ENCODE measurements at places on chromosomes 6 and 20.

DNA sequence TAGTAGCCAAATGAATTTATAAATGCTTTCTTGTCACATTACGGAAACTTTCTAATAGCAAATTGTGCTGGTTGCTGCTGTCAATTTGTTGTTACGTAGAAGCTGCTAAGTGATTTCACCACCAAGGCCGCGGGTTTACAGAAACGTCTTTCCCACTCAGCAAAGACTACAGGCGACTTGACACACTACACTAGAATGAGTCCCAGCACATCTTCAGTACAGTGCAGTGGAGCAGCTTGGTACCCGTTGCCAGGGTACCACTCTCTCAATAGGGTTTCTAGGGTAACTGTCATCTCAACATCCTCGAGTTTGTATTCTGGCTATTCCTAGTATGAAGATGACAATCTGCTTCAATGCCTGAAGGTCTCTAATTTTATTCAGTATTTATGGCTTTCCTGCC lies 22.7 kb upstream of the ZDHHC14 start:
- DNase-seq: no peak

DNA sequence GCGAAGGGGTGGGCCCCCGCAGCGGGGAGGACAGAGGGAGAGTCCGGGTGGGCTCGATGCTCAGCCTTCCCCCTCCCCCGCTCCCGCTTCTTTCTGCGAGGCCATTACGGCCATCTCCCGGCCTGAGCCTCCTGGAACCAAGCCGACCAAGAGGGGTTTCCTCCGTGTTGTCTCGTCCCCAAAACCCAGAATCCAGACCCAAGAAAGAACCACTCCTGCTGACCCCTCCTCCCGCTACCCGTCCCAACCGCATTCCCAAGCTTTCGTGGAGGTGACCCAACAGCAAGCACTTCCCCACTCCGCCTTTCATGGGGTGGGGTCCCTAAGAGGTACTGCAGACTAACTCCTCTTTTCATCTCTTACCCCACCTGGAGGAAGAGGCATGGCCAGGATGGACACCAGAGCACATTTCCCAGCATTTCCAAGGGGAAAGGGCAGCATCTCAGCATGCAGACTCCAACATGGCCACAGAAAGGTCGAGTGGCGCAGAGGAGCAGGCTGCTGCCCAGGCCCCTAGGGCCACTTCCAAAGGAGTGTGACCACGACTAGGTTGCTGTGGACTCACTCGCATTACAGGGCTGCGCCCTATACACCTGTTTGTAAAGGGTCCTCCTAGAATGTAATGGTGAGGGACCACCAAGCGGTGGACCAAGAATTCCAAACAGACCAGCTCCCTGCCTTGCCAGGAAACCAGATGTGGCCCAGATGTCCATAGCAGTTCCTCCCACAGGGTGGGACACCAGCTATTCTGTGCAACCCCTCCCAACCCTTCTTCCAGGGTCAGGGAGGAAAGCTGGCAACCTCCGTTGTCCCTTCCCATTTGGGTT lies 53.4 kb downstream of the MRPL14 start:
- no peak for DNase-seq

DNA sequence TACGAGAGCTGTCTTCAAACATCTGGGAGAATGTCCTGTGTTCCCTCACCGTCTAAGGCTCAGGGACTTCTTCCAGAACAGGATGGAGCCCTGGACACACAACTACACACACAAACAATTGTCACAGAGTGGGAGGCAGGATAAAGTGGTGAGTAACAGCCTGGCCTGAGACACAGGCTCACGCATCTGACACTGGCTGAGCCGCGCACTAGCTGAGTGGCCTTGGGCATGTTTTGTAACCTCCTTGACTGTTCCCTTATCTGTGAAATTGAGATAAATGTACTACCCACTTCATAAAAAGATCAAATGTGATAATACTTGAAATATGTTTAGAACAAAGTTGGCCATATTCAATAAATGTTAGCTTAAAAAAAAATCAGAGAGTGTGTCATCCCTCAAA lies 132.4 kb upstream of the ARMC2 start:
- DNase-seq: no peak

DNA sequence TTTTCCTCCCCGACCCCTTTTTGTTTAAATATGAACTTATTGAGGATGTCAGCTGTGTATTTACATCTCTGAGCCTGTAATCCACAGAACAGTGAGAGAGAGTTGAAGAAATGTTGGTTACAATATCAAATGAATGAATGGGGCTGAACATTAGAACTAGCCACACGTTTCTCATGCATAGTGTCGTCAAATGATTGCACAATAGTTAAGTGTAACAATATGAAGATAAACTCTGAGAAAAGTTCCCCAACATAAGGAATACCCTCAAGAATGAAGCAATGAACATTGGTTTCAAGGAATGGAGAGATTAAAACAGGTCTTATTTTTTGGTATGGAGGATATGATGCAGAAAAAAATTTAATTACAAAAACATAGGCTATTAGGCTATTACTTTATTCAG lies 100.5 kb upstream of the DTNBP1 start:
- DNase-seq: no peak

DNA sequence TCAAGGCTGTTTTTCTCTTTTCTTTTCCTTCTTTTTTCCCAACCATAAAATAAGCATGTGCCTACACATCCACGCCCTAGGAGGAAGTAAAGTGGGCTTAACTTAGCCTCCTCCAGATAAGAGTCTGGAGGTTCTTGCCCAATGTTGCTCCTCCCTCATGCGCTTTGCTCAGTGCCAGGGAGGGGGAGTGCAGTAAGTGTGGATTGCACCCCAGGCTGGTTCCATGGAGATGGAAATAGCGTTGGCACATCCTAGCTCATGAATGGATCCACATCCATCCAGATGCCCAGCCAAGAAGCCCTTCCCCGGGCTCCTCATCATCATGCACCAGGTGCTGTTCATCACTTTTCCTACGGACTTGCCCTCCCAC lies 58.2 kb downstream of the NEDD9 start:
- no peak for DNase-seq

GRCh38 chr6:80488190-80488589 lies 381.7 kb downstream of the BCKDHB start:
- DNase-seq: no peak

GRCh38 chr6:87540539-87540938 lies 49.2 kb downstream of the RARS2 start:
- DNase-seq: no peak

DNA sequence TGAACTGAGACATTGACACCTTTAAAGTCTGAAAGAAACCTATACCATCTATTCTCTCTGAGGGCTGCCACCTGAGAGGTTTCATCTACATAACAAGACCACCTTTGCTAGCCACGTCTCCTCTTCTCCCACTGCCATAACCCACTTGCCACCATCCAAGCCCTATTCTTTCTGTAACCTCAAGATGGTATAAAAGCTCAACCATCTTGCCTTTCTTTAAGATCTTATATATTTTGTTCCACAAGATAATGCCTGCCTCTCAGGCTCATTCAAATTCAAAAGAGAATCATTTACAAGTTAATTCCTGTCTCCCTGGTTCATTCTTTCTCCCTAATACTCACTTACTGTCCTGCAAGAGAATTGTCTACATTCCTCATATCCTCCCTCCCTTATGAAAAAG lies 192.5 kb downstream of the OTOR start:
- no peak for DNase-seq

- no peak for DNase-seq
Measured at GRCh38 chr6:151326116-151326825, 65.1 kb downstream of the ZBTB2 start.

DNA sequence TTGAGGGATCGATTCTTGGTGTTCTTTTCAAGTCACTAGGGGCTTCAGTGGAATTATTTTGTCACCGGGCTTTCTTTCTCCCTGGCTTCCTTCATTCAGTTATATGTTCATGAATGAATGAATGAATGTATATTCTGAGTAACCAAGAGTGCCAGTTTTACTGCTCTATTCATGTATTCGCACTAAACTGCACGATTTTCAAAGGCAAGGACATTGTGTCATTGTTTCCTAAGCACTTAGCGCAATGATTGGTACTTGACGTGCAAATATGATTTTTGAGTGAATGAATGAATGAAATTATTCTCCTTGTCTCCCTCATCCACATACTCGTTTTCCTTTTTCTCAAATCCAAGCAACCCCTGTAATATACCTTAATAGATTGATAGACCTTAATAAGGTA lies 822 bp downstream of the AFG1L start:
- no peak for DNase-seq

DNA sequence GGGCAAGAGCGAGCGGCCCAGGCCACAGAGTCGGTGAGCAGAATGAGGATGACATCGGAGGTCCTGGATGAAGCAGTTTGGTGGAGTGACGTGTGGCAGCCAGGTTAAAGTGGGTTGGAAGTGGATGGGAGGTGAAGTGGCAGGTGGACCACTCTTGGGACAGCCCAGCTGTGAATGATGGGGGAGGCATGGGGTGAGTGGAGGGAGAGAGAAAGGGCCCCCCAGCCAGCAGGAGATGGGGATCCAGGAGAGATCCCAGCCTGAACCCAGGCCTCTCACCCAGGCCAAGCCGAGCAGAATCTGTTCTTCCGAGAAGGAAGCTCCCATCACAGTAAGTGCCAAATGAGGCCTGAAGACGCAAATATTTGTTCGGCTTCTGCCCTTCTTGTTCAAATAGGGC lies 27.0 kb upstream of the SLC32A1 start:
- no peak for DNase-seq

DNA sequence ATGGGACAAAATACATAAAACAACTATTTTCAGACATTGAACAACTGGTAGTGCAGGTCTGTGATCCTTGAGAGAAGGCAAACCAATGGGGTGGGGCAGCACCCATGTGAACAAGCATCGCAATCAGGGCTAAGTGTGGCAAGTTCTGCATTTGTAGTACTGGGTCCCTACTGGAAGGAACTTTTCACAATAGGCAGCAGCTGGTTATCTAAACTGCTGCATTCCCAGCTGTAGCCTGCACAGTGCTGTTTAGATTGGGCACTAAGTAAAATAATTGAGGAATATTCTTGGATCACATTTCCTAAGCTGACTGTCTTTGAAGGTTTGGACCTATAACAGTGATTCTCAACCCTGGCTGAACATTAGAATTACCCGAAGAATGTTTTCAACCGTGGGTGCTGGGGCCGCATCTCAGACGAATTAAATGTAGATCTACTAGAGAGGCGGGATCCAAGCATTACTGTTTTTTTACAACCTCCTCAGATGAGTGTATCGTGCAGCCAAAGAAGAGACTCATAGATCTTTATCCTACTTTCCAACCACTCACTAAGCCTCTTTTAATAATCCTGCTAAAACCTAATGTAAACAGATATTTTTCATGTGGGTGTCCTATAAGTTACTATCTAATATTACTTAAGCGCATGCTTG lies 12.4 kb upstream of the MAP3K4 start:
- no peak for DNase-seq

DNA sequence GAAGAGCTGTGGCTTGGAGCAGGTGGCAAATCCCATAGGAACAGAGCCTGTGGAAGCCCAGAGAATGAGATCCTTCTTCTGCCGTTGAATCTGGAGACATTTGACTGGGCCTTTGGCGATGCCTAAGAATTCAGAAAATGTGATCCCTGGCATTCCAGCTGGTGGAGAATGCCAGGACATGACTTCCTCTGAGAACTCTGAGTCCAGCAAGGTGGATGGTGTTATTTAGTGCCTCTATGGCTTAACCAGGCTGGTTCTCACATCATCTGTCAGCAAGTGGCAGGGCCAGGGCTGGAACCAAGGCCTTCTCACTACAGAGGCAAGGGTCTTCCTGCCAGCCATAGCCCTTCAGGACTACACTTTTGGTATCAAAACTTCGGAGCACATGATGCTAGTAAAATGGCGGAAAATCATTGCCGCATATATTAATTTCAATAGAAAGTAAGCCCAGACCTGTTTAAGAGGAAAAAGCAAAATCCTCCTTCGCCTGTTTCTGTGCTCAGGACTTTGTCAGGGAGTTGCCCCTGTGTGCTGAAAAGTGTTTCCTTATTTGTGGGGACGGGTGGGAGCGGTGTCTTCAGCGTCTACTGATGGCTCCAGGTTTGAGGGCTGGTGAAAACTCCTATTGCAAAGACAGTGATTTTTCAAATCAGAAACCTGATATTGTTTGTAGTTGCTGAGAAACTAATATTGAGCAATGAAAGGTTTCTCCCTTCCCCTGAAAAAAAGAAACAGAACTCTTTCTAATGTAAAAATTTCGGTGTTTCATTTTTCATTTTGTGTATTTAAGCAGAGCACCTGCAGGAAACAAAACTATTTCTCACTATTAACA lies 23.9 kb downstream of the DUSP22 start:
- DNase-seq: no peak

- DNase-seq: no peak
Measured at GRCh38 chr6:3340358-3340802, 81.6 kb downstream of the PSMG4 start.

DNA sequence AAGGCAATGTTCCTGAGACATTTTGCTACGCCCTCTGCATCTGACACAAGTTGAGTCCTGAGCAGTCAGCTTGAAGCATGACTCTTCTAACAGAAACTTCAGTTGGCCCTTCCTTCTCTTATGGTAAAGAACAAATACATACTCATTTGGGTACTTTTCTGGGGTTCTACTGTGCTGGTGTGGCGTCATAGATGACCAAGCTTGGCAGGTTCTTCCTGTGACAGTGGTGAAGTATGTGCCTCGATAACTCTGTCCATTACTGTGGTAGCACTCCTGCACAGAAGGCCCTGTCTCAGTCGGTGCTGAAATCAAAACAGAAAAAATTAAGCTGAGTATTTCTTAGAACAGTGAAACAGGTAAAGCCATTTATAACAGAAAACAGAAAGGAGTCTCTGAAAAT lies 152.5 kb downstream of the SLC22A3 start:
- no peak for DNase-seq

- DNase-seq: no peak
Measured at GRCh38 chr6:158361961-158362669, 49.9 kb downstream of the TULP4 start.

DNA sequence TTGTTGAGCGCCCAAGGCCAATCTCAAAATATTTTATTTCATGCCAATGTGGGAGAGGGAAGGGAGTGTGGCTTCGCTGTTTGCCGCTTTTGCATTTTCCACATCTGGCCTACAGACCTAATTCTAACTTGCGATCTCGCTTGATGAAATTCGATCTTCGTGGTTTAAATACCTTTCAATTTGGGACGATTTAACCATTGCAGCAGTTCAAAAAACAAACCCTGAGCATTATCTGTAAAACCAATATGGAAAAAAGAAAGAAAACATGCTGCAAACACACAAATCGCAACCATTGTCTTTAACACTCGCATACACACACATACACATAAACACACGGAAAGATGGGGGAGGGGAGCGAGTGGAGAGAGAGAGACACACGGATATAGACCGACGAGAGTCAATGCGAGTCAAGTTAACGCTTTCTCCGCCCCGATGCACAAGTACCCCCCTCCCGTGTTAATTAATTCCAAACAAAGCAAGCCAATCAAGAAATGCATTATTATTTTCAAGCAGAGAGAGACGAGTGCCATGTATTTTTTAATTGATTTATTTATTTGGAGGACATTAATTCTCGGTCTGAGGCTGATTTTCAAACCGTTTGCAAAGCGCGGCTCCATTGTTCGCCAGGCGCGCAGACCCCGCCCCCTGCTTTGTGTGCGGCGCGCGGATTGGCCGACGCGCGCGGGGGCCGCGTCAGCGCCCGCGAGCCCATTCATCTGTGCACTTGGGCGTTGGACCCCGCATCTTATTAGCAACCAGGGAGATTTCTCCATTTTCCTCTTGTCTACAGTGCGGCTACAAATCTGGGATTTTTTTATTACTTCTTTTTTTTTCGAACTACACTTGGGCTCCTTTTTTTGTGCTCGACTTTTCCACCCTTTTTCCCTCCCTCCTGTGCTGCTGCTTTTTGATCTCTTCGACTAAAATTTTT lies at the start of gene MARCKS:
MARCKS (plus strand) TSS at position 721 of the 931 bp plus-strand sequence. CDS start 401 bp downstream, outside the sequence.
- DNase-seq: no peak

All from stimulated activated CD4-positive, alpha-beta T cell treated with anti-CD3 and anti-CD28 coated beads, Interleukin-1b, Interleukin-23, amount 100 ng/mL, for 24 hours (primary cell).